ENCODE measurements at places on chromosomes 3 and 15. TPM values are rescaled to one million over a fixed set of nuclear protein-coding genes. Genes with fewer than 3 reads are reported as not detected.

Gene GBE1
- 33.3 TPM for total RNA-seq

Gene RBPMS2
- total RNA-seq: not detected

Gene C3orf62
- 11.1 TPM for total RNA-seq

Gene TM6SF1
- 18.2 TPM for total RNA-seq

GRCh38 chr3:134253475-134254226 lies 3.0 kb upstream of the RYK start:
- no peak overlapping the region for H3K27ac ChIP-seq
- DNase-seq: no peak
- H3K36me3 ChIP-seq: no peaks in the 10 kb centered on the region
- peaks cover 27% of the 10 kb centered on the region for H3K27me3 ChIP-seq
- peaks cover 30% of the 10 kb centered on the region for H3K4me1 ChIP-seq

DNA sequence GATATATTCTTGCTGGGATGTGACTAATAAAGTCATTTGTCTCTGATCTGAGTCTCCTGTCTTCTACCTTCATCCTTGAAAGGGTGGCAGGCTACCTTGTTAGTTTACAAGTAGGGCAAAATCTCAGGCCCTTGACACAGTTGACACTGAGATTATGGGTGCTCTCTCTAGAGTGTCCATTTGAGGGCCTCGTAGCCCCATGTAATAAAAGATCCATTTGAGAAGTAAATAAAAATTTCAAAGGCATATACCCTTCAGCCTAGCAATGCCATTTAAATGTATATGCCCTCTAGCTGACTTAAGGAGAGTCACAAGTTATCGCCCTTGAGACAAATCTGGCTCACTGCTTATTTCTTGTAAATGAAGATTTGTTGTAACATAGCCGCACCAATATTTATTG lies 98.6 kb downstream of the TCF12 start:
- peaks cover 3% of the 10 kb centered on the region for H3K36me3 ChIP-seq
- H3K27ac ChIP-seq: no peak overlapping the region
- DNase-seq: no peak
- no peaks in the 10 kb centered on the region for H3K4me1 ChIP-seq
- H3K4me3 ChIP-seq: no peak overlapping the region
- no peaks in the 10 kb centered on the region for H3K27me3 ChIP-seq

Measured in activated CD8-positive, alpha-beta T cell treated with anti-CD3 and anti-CD28 coated beads, Interleukin-2, amount 10 ng/mL, durations not matched to agents 7 days and 5 days (primary cell).